NCI-H1436 treated with DMSO at 0.1 percent for 48 hours (cell line): ENCODE measurements at places on chromosomes 13 and 19.

DNA sequence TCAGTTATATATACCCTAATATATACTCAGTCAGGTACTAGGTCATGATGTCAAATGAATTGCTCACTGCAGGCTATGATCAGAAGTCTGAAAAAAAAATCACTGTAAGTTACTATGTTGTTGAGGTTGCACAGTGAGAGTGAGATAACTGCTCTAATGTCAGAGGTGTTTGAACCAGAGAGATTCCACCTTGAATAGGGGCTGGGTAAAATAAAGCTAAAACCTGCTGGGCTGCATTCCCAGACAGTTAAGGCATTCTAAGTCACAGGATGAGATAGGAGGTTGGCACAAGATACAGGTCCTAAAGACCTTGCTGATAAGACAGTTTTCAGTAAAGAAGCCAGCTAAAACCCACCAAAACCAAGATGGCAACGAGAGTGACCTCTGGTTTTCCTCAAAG is 10.2 kb downstream of the EPSTI1 start:
- DNase-seq: no peak

GRCh38 chr13:103099722-103100293 is 33.6 kb upstream of the SLC10A2 start:
- no peak for DNase-seq

DNA sequence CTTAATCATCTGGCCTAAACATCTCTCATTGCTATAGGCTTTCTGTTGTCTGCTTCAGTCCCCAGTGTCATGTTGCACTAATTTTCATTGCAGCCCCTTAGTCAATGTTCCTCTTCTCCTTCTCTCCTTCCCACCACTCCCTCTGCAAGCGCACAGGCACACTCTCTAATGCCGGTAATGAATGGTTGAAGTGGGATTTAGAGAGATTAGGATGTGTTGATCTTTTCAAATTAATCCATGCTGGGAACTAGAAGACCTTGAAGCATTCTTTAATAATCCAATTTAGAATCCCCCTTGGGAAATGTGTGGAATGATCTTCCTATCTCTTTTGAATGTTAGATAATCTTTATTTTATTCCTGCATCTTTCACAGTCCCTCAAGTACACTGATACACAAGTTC is 33.2 kb upstream of the NDFIP2 start:
- no peak for DNase-seq

DNA sequence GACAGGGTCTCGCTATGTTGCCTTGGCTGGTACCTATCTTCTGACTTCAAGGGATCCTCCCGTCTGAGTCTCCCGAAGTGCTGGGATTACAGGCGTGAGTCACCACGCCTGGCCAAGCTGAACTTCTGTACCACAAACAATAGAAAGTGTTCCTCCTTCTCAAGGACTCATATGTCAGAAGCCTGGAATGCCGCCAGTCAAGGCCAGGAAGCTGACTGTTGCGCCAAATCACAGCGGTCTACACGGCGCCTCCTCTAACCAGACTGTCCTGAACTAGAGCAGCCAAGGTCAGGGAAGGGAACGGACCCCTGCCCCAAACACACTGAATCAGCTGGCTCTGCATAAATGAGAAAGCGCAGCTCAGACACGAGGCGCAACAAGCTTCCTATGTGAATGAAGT is 14.6 kb downstream of the RAB20 start:
- no peak for DNase-seq

DNA sequence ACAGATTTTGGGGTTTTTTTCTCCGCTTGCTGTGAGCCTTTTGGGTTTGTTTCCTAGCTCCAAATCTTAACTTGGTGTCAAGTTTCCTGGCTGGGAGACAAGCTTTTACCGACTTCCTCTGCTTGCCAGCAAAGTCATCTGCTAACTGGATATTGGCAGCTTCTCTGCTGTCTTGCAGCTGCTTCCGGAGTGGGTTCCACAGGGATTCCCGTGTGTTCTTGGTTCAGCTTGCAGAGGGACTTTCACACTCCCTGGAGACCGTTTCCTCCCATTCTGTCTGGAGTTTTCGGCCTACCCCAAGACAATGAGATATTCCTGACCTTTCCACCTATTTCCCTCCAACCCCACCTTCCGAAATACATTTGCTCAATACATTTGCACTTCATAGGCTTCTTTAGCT is 2.2 kb upstream of the COLGALT1 start:
- DNase-seq: peak; percentile 17

- DNase-seq: no peak
Observed at GRCh38 chr19:15015946-15016542, 33.2 kb upstream of the CASP14 start.

GRCh38 chr13:20403826-20404225 is 121.8 kb downstream of the CRYL1 start:
- DNase-seq: no peak

DNA sequence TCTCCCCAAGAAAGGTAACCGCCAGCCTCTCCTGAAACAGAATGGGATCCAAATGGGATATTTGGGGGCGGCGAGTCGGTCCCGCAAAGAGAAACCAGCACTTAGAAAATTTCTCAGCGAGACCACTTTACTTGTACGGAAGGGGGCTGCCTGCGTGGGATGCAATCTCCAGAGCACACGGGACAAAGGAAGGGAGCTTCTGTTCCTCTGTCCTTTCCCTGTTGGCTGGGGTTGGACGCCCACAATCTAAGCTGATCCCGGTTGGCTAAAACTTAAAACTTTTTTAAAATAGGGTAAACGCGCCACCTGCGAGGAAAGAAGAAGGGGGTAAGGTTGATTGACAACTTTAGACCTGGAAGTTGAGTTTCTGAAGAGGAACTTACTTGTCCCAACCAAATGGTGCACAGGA is 826 bp upstream of the BSG start:
- no peak for DNase-seq

DNA sequence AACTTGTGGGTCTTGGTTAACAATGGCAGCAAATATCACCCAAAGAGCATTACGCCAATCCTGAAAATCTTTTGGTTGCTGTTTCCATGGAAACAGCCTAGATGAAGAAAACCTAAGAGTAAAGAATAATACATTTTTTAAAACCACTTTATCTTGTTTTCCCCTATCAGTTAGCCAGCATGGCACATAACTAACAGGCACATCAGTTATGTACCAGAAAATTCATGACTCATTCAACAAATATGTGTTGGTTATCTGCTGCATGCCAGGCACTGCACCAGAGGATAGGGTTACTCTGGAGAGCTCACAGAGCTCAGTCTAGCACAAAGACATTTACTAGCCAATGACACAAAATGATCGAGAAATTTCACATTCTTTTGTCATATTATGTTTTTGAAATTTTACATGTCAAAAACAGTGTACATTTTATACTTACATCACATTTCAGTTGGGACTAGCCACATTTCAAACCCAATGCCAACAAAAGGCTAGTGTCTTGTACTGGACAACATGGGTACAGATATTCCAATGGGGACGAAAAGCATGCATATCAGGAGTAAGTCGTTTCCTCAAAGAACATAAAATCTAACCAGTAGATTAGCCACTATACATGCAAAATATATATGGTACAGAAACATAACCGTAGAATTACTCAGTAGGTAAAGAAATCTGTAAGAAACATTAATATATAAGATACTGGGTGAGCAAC is 20.3 kb downstream of the LNX2 start:
- DNase-seq: no peak

DNA sequence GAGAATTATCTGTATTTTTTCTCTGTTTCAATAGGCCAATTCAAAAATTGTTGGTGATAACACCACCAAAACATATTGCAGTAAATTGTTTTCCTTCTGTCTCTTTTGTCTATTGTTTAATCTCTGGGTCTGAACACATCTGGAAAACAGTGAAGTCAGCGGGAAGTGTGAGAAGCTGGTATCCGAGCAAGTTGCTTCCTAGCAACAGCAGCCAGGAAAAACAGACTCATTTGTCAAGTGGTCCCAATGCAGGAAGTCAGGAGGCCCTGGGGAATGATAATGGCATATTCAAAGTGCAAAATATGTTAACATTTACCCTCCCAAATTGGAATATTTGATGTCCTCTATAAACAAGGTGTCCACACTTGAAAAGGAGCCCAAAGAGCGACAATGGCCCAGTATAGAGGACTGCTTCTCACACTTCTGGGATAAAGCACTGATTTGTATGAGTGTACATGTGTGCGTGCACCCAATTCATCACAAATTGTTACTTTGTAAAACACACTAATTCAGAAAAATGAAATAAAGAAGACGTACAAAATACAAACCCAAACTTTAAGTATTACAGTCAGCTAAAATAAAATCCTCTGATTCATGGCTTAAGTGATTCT is 515.0 kb downstream of the TBC1D4 start:
- no peak for DNase-seq

GRCh38 chr19:1223018-1223855 is 14.6 kb downstream of the CBARP start:
- DNase-seq: no peak

DNA sequence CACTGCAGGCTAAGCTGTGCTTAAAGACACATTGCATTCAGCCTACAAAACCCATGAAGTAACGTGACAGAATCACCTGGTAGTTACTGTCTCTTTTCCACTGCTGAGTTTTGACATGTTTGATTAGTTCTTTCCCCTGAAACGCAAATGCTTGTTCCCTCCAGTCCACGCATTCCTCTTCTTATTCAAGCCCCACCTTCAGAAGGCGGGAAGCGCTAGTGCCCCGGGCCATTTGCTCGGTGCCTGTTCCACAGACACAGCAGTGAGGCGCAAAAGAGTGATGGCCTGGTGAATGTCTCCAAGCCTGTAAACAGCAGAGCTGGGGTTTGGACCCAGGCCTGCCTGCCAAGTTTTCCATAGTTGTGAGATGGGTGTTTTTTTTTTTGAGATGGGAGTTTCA is 10.9 kb downstream of the ACP4 start:
- DNase-seq: no peak

- DNase-seq: no peak
Observed at GRCh38 chr13:57716295-57716694, 84.8 kb downstream of the PCDH17 start.

GRCh38 chr13:80052286-80052685 is 288.6 kb downstream of the SPRY2 start:
- no peak for DNase-seq

DNA sequence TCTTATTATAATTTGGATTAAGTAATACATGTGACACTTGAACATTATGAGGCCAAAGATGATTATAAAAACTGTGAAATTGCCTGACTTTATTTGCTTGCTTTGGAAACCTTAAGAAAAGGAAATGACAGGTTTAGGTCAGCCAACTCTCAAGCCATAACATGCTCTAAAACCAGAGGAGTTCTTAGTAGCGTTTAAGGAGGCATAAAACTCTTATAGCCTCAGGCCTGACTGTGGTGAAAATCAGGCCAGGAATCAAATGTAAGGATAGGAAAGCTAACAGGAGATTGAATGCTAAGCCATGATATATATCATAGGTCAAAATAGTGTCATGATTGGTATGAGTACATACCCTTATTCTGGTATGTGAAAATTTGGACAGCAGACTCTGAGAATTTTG is 1142.4 kb upstream of the MIR17HG start:
- no peak for DNase-seq

- DNase-seq: no peak
Observed at GRCh38 chr19:44685877-44686276, 13.1 kb upstream of the CEACAM16 start.

DNA sequence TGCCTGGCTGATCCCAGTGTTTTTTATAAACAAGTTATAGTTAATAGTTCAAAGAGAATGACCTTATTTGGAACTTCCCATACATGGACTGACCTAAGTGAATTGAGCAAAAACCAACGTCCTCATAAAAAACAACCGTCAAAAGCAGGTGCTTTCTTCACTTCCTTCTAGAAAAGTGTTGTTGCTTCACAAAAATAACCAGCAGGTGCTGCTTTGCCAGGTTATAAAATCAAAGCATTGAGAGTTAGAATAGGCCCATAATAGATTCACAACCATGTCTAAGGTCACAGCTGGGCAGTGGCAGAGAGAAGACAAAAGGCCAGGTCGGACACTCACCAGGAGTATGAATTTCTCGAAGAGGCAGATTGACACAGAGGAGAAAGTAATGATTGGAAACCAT is 9.5 kb downstream of the RUBCNL start:
- DNase-seq: no peak

DNA sequence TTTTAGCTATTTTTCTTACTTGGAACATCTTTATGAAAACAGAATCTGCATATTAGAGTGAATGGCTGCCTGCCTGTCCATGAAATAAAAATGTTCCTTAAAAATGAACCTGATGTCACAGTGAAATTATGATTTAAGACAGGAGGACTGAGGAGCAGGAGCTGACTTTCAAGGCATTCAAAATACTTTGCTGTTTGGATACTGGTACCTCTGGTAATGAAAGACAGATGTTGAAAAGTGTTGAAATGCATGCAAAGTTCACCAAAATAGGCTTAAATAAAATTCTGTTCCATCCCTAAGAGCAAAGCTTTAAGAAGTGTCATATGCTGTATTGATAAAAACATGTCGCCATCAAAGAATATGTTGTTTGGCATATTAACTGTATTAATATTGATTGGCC is 1.7 kb downstream of the ARHGEF7 start:
- no peak for DNase-seq

DNA sequence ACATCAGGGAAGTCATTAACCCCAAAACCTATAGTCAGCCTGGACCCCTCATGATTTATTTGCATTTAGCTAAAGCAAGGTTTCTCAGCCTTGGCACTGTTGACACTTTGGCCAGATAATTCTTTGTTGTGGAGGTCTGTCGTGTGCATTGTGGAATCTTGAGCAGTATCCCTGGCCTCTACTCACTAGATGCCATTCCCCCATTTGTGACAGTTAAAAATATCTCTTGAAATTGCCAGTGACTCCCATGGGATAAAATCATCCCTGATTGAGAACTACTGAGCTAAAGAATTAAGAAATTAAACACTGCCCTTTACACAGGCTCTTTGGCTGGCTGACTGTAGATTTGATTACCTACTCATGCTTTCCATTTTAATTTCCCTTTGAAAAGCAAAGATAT is 102.7 kb downstream of the LMO7 start:
- no peak for DNase-seq

- no peak for DNase-seq
Observed at GRCh38 chr13:24458736-24459135, 53.8 kb downstream of the PARP4 start.

DNA sequence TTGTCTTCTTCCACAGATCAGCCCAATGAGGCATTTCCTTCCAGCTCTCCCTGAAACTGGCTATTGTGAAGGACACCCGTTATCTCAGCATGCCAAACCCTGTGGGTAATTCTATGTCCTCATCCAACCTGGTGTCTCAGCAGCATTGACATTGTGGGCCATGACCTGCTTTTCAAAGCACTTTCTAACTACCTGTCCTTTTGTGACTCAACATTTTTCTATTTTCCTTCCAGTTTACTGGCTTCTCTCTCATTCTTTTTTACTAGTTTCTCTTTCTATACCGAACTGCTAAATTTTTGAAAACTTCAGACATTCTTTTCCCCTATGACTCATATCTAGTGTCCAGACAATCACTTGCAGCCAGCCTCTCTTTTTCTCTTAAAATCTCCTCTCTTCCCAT is 136.4 kb upstream of the HTR2A start:
- DNase-seq: no peak

GRCh38 chr19:1980091-1980808 is 35.3 kb downstream of the BTBD2 start:
- DNase-seq: no peak

GRCh38 chr13:105906746-105907145 is 628.7 kb downstream of the EFNB2 start:
- no peak for DNase-seq

GRCh38 chr13:89577301-89577700 is 1770.2 kb upstream of the MIR17HG start:
- no peak for DNase-seq
